ENCODE measurements at places on chromosomes 12 and 14.

DNA sequence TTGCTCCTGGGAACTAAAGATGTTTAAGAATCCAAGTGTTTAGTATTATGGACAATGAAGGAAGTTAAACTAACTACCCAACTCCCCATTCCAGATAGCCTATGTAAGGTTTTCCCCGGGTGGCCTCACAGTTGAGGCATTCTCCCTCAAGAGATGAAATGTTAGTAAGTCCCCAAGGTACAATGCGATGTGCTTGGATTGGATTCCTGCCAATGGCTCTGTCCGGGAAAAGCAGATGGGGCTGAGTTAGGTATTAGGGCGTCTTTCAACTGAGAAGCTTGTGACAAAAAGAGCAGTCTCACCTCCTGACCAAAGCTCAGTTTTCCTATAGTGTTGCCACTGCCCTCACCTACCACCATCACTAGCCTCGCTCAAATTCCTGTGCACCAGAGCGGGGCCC lies 64.8 kb upstream of the E2F7 start:
- no peak for DNase-seq

- no peak for DNase-seq
Measured at GRCh38 chr14:89911010-89911919, 43.3 kb downstream of the EFCAB11 start.

- no peak for DNase-seq
Measured at GRCh38 chr12:59088673-59089072, 168.4 kb upstream of the LRIG3 start.

GRCh38 chr14:81971911-81972310 lies 438.3 kb upstream of the SEL1L start:
- no peak for DNase-seq

DNA sequence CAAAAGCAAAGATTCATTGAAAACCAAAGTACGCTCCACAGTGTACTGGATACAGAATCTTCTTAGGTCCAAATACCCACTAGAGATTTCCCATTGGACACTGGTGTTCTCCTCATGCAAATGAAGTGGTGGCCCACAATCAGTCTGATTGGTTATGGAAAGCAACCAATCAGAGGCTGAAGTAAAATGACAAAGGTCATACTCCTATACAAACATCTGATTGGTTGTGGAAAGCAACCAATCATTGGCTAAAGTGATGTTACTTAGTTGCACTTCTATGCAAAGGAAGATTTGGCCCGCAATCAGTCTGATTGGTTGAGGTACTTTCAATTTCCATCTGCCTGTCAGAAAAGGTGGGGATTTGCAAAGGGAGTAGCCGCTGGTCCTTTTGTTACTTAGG lies 1.3 kb upstream of the WASHC3 start:
- no peak for DNase-seq
